ENCODE measurements at places on chromosomes 16 and 17.

DNA sequence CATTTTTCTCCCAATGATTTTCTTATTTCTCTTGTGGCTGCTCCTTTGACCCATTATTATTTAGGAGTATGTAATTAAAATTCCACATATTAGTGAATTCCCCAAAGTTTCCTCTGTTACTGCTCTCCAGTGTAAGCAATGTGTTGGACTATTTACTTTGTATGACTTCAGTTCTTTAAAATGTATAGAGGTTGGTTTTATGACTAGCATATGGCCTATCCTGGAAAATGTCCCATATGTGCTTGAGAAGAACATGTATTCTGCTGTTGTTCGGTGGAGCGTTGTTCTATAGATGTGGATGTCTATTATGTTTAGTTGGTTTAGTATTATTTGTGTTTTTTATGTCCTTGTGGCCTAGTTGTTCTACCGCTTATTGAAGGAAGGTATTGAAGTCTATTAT is 6.0 kb upstream of the NT5M start:
- DNase-seq: no peak

DNA sequence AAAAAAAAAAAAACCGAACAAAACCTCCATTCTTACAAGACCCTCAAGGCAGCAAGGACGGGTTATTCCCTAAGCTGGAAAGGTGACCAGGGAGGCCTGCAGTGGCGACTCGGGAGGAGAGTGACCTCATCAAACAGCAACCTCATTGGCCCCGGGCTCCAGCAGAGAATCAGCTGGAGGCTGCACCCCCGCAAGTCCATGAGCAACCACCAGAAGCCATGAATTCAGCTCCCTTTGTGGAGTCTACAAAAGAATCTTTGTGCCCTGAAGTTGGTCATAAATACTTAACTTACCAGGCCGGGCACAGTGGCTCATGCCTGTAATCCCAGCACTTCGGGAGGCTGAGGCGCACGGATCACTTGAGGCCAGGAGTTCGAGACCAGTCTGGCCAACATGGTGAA is 80.9 kb upstream of the CREBBP start:
- no peak for DNase-seq

- no peak for DNase-seq
These were observed 37.6 kb upstream of the PIRT start for GRCh38 chr17:10875430-10875851.

- DNase-seq: no peak
These were observed 33.1 kb downstream of the COG4 start for GRCh38 chr16:70490261-70490660.

DNA sequence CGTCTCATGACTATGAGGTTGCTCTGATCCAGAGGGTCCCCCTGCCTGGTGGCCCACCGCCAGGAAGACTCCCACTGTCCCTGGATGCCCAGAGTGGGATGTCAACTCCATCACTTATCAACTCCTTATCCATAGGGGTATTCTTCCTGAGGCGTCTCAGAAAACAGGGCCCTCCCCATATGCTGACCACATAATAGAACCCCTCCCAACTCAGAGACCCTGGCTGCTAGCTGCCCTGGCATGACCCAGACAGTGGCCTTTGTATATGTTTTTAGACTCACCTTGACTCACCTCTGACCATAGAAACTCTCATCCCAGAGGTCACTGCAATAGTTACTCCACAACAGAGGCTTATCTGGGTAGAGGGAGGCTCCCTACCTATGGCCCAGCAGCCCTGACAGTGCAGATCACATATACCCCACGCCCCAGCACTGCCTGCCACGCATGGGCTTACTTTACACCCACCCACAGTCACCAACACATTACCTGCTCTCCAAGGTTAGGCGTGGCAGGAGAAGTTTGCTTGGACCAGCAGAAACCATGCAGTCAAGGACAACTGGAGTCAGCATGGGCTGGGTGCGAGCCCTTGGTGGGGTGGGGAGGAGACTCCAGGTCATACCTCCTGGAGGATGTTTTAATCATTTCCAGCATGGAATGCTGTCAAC is 2.3 kb upstream of the G6PC1 start:
- no peak for DNase-seq

- DNase-seq: no peak
These were observed 621.8 kb upstream of the ZFHX3 start for GRCh38 chr16:73669535-73670274.

- no peak for DNase-seq
These were observed 37.5 kb downstream of the SRCIN1 start for GRCh38 chr17:38568274-38568673.

DNA sequence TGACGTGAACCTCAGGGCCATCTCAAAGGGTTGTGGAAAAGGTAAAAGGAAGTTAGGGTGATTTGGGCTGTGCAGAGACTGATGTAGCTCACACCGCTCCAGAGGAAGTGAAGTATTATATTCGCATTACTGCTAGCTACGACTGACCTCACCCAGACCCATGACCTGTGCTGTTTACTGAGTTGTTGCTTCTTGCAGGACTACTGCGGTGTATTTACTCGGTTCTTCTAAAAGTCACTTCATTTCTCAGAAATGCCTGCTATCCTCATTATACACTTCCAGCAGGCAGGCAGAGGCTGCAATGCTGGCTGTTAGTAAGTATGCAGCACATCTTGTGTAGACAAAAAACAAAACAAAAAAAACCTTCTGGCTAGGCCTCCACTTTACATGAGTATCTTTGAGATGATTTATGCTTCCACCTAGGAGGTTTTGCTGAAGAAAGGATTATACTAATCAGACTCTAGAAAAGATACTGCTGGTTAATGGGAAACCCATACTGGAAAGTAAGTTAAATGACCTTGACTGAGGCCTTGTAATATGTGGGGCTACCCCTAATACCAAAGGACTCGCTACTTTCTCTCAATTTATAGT is 76.0 kb downstream of the CREBBP start:
- no peak for DNase-seq
